ENCODE measurements at places on chromosomes 5 and 9.

DNA sequence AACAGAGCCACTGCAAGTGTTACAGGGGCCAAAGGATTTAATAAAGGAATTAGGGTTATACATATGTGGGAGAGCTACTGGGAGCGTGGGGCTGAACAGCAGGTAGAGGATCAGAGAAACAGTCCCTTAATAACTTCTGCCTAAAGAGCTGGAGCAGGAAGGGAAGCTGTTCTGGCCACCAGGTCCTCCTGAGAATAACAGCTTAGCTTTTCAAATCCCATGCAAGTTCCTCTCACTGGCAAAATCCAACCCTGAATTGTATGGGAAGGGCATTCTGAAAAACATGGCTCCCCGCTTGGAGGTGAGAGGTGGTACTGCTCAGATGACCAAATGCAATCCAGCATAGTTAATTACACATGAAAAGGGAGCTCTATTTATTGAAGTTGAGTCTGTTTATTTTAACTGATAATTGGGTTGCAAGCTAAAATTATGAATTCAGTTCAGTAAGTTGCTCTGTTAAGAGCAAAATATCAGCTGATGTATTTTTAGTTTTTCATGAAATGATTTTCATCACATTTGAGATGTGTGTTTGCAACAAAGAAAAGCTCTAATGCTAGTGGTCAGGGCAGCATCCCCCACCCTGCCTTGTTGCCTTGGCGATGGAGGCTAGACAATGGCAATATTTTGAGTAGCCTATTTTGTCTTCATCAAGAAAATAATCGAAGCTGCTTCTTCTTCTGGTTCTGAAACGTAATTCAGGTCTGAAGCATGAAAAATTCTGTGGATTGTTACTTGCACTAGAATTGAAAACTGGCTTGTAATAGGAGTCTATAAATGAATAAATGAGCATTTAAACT lies 58.4 kb upstream of the SH3GL2 start:
- DNase-seq = no peak

DNA sequence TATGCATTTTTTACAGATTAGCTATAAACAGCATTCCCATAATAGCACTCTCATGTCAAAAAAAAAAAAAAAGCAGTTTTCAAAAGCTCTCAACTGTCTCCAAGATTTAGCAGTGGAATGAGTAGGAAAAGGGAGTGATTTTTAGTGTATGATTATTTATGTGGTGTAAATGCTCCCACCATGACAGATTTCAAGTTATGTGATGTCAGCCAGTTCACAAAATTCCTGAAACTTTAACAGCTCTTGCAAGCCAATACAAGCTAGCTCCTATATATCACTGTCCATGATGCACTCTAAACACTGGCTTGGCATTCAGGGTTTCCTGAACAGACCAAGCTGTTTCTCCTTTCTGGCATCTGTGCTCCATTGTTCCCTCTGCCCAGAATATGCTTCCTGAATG lies 7.9 kb upstream of the ANKDD1B start:
- DNase-seq = no peak

DNA sequence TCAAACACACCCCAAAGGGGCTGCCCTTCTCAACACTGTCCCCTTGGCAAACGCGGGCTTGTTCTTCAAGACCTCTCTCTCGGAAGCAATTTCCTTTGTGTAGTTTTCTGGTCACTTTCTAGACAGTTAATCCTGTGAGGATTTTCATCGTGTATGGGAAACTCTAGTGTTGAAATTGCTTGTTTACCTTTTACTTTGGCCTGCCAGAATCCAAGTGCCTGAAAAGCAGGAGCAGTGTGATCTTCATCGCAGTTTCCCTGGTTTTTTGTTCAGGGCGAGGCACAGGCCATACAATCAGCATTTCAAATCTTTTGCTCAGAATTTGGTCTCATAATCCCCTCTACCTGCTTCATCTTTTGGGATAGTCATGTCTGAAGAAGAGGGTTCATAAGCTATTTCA lies 115.7 kb upstream of the C9orf72 start:
- no peak for DNase-seq

GRCh38 chr5:141338538-141339306 lies at the start of gene PCDHGA2:
Gene PCDHGA2 (plus strand): TSS chr5:141338760.
- DNase-seq = no peak

DNA sequence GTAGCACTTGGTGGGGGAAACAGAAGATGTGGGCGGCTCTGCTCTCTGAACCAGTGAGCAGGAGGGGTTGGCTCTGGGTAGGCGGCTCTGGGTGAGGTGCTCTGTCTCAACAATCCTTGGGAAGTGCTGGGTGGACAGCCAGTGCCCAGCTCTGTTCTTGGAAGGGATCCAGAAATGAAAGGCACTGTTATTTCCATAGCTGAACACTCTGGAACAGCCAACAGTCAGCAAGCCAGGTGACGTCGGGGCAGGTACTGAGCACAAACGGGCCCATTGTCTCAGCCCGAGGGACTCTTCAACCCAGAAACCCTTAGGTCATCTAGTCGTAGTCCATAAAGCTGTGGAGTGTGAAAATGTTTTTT lies 36.3 kb downstream of the OLFM1 start:
- DNase-seq = no peak

DNA sequence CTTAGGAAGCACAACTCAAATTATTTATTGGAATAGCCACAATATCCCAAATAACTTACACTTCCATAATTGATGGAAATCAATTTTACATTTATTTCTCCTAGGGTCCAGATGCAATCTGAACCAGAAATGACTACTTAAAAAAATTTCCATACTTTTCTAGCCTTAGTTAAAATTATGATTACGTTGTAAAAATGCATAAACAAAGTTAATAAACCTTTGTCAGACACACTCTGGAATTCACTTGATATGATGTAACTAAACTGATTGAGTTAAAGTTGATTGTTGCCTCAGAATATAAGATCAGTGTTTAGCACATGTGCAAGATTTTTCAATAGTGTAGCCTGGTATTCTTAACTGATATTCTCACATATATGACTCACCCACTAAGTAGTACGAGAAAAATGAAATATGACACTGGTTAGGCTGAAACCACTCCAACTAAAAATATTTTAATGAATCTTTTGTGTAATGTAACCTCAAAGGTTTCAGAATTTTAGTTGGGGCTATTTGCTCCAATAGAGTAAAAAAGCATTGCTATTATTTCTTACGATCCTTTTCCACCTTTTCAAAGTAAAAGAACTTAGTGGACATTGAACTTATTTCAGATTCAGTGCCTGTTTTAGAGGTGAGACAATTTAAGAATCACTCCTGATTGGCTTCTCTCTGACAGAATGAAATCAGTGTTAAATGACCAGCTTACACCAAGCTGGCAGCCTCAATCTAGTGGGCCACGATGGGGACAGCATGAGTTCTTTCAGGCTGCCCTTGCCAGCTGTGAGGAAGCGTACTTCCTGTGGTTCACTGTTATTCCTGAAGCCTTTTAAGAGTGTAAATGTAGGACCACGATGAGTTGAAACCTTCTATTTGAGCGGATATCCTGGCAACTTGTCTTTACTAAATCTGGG lies 277.2 kb upstream of the CDH9 start:
- no peak for DNase-seq

Data from NCI-H2029 treated with DMSO at 0.1 percent for 48 hours (cell line).